ENCODE measurements at places on chromosomes 12 and 14. TPM values are rescaled to one million over a fixed set of nuclear protein-coding genes. Genes with fewer than 3 reads are reported as not detected.

HELB gene
- 2.9 TPM for total RNA-seq

LGALS3 gene
- total RNA-seq = 90.5 TPM

TMEM63C gene
- not detected for total RNA-seq

DIP2B gene
- 3.6 TPM for total RNA-seq

PCK2 gene
- total RNA-seq = 27.5 TPM

SERPINA9 gene
- total RNA-seq = not detected

TPPP2 gene
- not detected for total RNA-seq

ALG10 gene
- total RNA-seq = 3.9 TPM

RPL10L gene
- total RNA-seq = not detected

TBK1 gene
- total RNA-seq = 11.6 TPM

STRAP gene
- total RNA-seq = 422 TPM

PTHLH gene
- total RNA-seq = not detected

LMNTD1 gene
- total RNA-seq = not detected

FRS2 gene
- total RNA-seq = 23.0 TPM

JDP2 gene
- total RNA-seq = 78.4 TPM

KRT7 gene
- 302 TPM for total RNA-seq

PKP2 gene
- 10.6 TPM for total RNA-seq

All from MG63 (cell line).